ENCODE measurements at places on chromosomes 6 and 20. TPM values are rescaled to one million over a fixed set of nuclear protein-coding genes. Genes with fewer than 3 reads are reported as not detected.

DNA sequence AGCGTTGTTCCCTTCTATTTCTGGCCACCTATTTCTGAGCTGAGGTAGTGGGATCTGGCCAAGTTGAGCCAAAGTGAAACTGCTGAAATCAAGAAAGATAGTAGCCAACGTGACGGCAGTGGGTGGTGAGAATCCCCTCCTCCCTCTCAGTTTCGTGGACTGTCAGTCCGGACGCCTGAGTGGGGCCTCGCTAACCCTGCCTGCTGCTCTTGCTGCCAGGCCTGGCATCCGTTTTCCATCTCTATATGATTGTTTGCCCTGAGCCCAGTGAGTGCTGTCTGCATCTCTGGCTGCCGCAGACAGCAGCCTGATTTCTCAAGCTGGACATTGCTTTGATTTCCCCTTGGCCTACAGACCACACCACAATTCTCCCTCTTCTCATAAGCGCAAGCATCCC, 23.5 kb upstream of the PAX1 start:
- DNase-seq: no peak

GRCh38 chr20:51926670-51927305, 124.5 kb upstream of the SALL4 start:
- no peak for DNase-seq

- no peak for DNase-seq
Measured at GRCh38 chr6:73079611-73079955, 145.7 kb downstream of the KHDC1L start.

- no peak for DNase-seq
Measured at GRCh38 chr6:136897071-136897470, 25.0 kb upstream of the SLC35D3 start.

The TREM2 gene
- total RNA-seq: 0.92 TPM

DNA sequence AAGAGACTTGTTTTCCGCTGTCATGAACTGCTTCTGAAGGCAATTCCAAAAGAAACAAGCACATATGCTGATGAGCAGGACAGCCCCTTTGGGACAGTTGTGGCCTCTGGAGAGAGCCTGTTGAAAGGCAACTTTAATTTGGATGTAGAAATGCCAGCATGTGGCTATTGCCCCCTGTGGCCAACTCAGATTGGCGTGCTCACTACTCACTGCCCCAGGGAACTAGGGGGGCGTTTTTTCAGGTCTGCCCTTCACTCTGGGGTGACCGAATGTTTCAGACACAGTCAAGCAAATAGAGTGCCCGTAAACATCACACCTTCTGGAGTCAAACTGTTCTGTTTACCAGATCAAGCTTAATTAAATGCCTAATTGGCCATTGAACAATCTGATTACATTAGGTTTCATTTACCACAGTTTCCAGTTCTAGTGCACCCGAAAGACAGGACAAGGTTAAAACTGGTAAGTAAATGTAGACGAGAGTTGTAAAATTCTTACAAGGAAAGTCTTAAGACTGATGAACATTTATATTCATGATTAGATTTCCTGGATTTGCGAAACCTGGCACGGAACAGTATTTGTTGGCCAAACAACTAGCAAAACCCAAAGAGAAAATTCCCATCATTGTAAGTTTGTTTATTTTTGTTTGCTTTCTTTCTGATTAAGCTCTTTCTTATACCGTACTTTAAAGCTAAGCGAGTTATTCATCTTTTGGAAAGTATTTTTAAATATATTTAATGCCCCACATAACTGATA, 75.9 kb upstream of the SYNJ2 start:
- no peak for DNase-seq

GRCh38 chr20:62359491-62360121, 7.5 kb downstream of the LAMA5 start:
- peak; percentile 60 for DNase-seq

GRCh38 chr6:24127316-24127715, 1.3 kb downstream of the NRSN1 start:
- no peak for DNase-seq

GRCh38 chr6:129417416-129418086, 292.4 kb downstream of the ARHGAP18 start:
- no peak for DNase-seq

DNA sequence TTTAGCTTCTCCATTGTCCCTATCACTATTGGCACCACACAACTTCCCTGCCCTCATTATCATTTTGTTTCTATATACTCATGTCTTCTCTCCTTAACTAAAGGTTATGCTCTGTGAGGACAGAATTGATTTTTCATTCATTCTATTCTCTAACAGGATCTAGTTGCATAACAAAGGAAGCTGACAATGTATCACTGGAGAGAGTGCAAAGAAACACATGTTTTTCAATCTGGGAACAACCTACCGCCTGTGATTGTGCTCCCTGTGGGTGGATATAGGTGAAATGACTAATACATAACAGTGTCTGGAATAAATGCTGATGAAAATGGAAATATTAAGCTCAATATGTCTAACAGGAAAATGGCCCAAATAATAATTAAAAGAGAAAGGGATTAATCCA, 56.6 kb downstream of the COL12A1 start:
- no peak for DNase-seq

The TBC1D7 gene
- 32.2 TPM for total RNA-seq

DNA sequence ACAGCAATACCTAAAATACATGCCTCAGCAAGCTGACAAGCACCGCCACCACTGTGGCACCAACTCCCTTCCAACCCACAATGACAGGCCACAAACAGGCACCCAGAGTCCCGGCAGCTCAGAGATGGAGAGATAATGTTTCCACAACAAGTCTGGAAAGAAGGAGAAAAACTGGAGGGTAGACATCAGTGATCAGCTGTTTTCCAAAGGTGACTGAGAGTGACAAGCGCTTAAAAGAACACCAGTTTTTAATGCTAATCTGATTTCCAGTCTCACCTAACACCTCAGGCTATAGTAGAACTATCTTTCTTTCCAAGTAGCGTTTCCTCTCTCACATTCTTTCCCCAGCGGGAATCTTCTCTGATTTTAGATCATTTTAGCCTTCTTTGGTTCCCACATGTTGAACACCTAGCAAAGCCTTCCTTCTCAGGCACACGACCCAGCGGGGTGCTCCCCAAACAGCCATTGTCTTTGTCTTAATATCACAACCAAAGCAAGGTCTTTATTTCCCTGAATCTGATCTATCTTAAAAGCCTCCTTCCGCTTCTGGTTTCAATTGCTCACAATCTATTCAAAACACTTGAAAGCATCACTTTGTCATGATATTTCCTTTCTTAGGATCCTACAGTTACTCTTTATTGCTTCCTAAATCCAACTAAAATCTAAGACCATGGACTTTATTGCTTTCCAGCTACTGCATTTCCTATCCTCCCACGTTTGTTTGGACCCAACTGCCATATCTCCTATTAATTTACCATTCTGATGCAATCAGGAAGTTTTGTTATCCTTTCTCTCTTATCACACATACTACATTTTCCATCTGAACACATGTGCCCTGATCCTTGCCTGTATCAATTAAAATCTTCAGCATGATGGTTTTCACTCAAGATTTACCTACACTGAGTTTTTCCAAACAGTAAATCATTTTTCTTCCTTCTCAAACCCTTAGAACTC, 282.7 kb downstream of the ADGB start:
- DNase-seq: no peak

- no peak for DNase-seq
Measured at GRCh38 chr6:125987026-125987617, 782 bp downstream of the TRMT11 start.

DNA sequence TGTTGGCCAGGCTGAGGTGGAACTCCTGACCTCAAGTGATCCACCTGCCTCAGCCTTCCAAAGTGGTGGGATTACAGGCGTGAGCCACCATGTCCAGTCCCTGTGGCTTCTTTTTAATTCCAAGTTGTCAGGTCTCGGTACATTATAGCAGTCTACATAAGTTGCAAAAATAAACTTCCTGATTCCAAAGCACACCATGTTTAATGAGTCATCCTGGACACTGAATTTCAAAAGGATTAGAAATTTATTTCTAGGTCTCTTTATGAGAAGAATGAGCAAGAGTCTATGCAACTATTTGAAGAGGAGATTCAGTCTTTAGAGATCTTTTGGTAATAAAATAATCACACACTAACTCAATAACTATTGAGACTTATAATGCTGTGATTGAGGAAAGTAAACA, 63.9 kb upstream of the MCHR2 start:
- no peak for DNase-seq

DNA sequence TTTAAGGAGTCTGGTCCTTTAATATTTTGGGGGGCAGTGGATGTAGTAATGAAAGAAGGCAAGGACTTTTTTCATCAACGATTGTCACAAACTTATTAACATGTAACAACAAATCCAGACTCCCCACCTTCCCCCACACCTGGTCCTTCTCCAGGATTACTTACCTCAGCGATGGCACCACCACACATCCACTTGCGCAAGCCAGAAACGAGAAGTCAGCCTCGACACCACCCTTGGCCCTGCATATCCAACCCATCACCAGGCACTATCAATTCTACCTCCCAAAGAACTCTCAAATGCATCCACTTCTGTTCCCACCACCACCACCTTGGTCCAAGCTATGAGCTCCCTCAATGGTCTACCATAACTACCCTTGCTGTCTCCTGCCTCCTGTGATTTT, 6.6 kb downstream of the EZR start:
- DNase-seq: no peak

DNA sequence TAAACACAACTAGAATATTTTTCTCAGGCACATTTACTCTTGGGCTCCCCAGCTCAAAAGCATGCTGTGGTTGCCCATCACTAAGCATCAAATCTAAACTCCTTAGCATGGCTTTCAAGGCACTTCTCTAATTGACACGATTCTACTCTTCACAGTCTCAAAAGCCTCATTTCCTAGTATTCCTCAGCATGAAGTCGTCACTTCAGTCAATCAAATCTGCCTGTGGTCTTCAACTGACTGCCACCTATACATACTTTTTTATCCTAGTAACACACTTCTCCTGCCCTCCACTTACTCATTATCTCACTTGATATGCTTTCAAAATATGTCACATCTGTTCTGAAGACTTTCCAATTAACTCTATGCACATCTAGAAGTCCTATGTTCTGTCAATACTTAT, 110.3 kb downstream of the TBC1D32 start:
- no peak for DNase-seq

- DNase-seq: no peak
Measured at GRCh38 chr20:16441546-16442164, 131.6 kb downstream of the KIF16B start.

- DNase-seq: no peak
Measured at GRCh38 chr20:61573415-61574305, 321.6 kb downstream of the CDH4 start.

- DNase-seq: no peak
Measured at GRCh38 chr6:43948527-43949485, 178.4 kb downstream of the MRPL14 start.

DNA sequence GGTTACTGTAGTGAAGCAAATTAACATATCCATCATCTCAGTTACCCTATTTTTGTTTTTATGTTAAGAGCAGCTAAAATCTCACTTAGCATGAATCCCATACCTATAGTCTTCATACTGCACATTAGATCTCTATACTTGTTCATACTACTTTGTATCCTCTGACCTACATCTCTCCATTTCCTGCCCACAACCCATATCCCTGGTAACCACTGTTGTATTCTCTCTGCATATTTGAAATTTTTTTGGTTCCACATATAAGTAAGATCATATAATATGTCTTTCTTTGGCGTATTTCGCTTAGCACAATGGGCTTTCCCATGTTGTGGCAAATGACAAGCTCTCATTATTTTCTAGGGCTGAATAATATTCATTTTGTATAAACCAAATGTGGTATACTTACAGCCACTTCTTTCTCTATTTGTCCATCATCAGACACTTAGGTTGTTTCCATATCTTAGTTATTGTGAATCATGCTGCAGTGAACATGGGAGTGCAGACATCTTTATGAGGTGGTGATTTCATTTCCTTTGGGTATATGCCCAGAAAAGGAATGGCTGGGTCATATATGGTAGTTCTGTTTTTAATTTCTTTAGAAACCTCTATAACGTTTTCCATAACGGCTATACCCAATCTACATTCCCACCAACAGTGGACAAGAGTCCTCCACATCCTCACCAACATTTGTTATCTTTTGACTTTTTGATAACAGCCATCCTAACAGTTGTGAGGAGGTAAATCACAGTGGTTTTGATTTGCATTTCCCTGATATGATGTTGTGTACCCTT, 39.8 kb downstream of the BACH2 start:
- no peak for DNase-seq

The GCNT2 gene
- total RNA-seq: 51.9 TPM

DNA sequence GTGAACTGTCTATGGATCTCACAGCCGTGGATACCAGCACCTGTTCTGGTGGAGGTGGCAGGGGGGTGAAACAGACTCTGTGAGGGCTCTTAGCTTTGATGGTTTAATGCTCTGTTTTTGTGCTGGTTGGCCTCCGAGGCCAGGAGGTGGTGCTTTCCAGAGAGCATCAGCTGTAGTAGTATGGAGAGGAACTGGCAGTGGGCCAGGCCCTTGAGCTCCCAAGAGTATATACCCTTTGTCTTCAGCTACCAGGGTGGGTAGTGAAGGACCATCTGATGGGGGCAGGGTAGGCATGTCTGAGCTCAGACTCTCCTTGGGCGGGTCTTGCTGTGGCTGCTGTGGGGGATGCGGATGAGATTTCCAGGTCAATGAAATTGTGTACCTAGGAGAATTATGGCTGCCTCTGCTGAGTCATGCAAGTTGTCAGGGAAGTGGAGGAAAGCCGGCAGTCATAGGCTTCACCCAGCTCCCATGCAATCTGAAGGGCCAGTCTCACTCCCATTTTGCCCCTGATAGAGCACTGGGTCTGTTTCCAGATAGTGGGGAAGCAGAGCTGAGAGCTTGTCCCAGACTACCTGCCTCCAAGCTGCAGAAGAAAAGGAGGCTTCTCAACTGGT, 102.7 kb upstream of the AHI1 start:
- DNase-seq: peak; percentile 69

- no peak for DNase-seq
Measured at GRCh38 chr20:11453430-11453829, 464.3 kb upstream of the BTBD3 start.

DNA sequence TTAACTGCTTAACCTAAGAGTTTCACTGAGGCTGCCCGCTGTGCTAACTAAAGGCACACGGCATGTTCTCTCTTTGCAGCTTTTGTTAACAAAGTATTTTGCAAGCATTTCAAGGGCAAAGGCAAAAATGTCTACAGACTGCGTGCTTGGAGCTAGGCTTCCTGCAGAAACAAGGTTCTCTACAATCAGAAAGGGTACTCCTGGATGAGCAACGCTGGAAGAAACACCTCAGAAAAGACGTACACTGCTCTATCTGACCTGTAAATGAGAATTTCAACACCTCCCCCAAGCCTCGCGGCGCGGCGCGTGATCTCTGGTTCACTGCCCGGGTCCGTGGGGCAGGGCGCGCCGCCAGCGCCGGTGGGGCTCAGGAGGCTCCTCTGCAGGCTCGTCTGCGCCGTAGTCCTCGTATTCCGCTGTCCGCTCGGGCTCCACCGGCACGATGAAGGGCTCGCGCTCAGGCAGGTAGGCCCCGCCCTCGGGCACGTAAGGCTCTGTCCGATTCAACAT, 120.9 kb downstream of the COL12A1 start:
- DNase-seq: no peak

DNA sequence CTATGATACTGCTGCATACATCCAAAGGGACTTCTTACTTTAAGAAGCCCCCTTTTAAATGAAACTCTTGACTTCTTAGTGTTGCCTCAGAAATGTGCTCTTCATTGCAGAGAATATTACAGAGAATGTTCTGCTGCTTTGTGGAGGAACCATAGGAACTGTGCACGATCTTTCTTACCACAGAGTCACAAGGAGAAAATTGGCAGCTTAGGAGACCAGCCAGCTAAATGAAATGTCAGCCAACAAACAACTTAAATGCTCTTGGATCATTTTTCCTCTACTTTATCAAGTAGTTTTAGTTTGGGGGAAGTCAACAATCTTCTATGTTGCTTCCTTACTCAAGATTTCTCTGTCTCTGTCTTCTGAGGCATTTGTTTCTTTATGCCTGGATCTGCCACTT, 125.9 kb upstream of the MLIP start:
- no peak for DNase-seq

The FAM162B gene
- 3.8 TPM for total RNA-seq

Data from Right ventricle myocardium inferior (tissue), 1 donor.